Islet precursor cell (in vitro differentiated cells): ENCODE measurements at places on chromosomes 6 and 20.

DNA sequence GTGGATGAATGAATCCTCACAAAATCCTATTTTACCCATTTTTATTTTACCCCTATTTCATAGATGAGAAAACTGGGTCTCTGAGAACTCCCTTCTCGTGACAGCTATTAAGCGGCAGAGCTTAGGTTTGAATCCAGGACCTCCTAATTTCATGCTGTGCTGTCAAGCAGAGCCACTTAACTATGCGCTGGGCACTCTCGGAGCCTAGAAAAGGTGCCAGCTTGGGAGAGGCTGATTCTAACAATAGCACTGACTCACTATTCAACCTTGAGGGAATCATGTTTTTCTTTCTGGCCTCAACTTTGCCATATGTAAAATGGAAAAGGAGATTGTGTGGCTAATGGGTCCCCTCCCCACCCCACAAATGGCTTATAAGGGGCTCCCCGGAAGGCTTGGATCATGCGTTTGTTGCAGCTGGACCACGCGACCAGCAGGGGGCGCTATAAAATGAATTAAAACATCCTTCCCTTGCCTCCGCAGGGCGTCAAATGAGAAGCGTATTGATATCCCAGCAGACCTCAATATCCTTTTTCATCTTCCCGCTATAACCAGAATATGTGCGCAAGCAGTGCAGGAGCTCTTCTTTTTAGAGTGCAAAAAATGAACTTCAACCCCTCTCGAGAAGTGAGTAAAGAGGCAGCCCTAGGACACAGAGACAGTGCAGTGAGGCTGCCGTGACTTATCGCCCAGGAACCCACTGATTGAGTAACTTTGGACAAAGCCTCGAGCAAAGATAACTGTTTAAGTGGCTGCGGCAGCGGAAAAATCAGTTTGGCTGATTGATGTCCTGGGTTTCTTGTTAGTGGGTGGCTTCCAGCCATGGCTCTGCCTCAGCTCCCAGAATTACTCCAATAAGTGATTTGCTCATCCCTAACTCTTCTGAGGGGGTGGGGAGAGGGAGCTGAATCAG is 12.8 kb upstream of the PDYN start:
- DNase-seq = peak; percentile 53

- DNase-seq = no peak
Measured at GRCh38 chr6:52125139-52125538, 37.7 kb upstream of the PKHD1 start.

- no peak for DNase-seq
Measured at GRCh38 chr6:111925296-111925695, 52.0 kb upstream of the FYN start.

- no peak for DNase-seq
Measured at GRCh38 chr6:84877515-84878210, 113.3 kb upstream of the TBX18 start.

GRCh38 chr6:4088704-4089103 is 9.8 kb upstream of the FAM217A start:
- DNase-seq = no peak

DNA sequence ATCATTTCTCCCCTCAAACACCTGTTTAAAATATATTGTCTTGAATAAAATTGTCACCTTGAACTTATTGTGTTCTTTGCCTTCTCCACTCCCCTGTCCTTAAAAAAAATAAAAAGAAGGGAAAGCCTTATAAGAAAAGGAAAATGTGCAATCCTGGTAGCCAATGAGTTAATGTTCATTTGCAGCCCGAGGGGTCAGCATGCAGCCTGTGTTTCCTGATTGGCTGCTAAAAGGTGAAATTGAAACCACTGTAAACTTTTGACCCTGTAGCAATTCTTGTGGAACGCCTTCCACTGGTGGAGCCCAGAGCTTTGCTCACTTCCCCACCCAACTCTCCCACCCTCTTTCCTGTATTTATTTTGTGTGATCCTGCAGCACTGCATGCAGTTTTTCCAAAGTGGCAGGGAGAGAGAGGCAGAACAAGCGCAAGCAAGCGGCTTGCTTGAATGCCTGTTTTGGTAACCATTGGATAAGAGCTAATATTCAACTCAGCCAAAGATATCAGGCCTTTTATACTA is 74.9 kb downstream of the NCOA3 start:
- DNase-seq = peak; percentile 70

DNA sequence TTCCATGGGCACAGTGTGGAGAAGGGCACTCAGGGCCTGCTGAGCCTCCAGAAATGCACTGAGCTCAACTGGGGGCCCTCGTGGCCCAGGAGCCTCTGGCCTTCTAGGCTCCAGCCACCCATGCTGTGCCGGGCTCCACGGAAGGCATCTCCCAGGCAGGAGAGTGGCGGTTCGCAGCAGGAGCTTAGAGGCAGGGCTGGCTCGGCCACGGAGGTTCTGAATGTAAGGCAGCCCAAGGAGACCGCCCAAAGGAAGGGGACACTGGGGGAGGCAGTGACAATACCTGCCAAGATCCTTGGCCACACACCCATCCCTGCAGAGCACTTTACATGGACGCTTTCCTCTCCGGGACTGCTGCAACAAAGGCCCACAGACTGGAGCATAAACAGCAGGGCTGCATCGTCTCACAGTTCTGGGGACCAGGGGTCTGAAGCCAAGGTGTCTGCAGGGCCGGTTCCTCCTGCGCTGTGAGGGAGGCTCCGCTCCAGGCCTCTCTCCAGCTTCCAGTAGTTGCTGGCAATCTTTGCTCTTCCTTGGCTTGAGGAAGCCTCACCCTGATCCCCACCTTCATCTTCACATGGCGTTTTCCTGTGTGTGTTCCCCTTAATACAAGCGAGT is 128.2 kb upstream of the CDH4 start:
- DNase-seq = no peak

DNA sequence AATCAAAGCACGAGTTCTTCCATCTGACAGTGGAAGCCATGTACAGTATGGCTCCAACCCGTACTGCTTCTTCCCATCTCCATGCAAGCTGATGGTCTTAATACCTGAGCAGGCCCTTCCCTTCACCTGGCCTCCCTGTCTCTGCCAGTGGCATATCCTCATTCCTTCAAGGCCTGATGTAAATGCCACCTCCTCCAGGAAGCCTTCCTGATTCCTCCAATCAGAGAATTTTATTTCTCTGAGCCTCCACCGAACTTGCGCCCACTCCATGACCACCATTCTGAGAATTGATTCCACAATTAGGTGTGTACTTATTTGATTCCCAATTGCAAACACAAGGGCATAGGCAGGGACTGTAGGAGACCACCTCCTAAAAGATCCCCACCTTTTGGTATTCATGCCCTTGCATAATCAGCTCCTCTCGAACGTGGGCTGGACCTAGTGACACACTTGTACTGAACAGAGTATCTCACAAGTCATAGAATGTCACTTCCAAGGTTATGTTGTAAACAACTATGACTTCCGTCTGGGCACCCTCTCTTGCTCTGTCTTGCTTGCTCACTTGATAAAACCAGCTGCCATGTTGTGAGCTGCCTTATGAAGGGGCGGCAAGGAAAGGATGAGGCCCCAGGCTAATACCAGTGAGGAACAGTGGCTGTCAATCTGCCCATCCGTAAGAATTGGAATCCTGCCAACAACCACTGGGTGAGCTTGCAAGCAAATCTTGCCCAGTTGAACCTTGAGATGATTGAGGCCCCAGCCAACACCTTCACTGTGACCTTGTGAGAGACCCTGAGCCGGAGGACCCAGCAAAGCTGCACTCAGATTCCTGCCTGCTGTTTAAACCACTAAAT is 38.8 kb downstream of the CPNE5 start:
- DNase-seq = no peak

GRCh38 chr6:161498359-161498758 is 224.5 kb upstream of the AGPAT4 start:
- DNase-seq = peak; percentile 86

DNA sequence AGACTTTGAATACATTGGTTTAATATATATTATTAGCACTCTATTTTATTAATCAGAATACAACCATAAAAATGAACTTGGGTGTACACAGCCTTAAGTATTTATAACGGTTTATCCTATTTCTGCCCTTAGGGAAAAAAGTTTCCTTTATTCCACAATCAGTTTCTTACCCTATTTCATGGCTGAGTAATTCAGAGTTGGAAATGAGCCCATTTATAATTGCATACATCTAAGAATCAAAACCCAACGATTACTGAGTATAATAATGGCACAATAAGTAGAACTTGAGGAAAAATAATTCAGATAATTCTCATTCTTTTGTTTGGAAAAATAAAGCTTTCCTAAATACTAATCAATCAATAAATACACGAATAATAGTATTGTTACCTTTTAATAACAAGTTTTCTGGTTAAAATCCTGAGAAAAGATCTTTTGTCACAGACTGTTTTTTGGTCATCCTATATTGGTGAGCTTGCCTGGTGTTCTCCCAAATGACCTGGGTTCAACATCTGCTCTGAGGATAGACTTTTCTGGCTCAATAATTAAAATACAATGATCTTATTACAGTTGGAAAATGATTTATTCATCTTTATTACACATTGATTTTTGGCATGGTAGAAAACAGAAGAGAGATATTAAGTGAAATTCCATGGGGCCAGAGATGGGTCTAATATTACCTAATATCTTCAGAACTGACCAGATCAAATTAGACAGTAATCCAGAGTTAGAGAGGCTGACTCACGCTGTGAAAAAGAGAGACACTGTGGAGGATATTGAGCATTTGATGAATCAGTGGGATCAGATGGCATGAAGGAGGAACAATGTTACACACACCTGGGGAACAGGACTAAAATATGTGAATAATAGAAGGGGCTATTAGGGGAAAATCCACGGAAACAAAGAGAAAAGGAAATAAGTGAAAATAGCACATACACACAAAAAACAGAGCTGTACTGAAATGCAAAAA is 162.1 kb upstream of the TBX18 start:
- no peak for DNase-seq

GRCh38 chr6:1735239-1735803 is 125.6 kb downstream of the FOXC1 start:
- no peak for DNase-seq

GRCh38 chr20:64058536-64058935 is 4.5 kb upstream of the TCEA2 start:
- DNase-seq = no peak

GRCh38 chr6:102732898-102733297 is 1339.4 kb downstream of the GRIK2 start:
- DNase-seq = peak; percentile 67

DNA sequence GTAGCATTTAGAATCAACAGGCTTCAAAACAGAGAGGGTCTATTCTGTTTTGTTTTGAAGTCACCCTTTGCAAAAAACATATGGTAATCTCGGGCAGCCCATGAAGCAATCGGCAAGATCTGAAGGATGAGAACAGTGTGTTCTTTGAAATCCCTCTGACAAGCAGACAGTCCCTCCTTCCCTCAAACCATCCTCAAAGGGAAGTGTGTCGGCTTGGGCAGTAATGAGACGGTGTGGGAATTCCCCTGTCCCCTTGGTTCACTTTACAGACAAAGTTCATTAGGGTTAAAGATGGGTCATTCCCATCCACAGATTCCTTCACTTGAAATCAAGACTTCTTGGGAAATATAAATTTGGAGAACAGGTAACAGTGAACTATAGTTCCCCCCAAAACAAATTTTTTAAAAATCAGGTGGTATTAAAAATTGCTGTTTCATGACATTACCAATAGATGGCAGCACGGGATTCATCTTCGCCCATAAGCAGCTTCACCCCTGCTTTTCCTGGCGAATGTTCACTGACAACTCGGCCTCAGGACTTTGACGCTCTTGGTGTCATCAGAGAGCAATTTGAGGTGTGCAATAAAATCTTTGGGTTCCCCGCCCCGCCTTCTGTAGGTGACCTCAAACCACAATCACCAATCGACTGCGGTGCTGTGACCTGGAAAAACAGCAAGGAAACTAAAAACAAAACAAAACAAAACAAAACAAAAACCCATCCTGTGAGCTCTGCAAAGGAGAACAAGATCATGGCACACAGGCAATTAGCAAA is 159.3 kb upstream of the TNFAIP3 start:
- peak; percentile 82 for DNase-seq

DNA sequence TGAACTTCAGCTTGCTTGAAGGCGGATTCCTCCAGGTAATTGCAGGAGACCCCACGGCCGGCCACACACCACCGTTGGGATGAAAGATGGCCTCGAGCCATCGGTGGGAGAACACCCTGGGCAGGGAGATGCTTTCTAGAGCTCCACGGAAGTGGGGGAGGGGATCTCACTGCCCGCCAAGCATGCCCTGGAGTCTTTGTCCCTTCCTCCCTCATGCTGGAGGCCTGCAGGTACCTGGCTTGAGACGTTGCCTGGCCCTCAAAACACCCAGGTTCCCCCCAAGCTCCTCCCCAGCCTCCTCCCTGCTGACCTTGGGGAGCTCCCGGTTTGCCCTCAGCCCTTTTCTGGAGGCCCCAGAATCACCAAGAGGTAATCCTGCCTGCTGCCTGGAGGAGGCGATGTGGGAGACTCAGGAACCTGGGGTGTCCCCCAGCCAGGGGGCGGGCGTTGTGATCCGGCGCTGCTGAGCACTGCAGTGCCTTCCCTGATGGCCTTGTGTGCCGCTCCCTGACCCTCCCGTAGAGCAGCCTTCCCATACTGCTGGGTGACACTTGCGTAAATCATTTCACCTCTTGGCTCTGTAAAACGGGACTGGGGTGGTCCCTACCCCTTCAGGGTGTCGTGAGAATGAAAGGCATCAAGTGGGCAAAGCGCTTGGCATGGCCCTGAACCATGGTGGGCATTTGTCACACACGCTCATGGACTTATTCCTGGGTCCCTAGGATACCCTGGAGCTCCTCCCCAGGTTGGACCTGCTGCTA is 91.4 kb downstream of the CEBPB start:
- DNase-seq = no peak

GRCh38 chr6:74439123-74439811 is 743.3 kb downstream of the CD109 start:
- no peak for DNase-seq

GRCh38 chr20:8720089-8720488 is 348.8 kb upstream of the PLCB4 start:
- no peak for DNase-seq

DNA sequence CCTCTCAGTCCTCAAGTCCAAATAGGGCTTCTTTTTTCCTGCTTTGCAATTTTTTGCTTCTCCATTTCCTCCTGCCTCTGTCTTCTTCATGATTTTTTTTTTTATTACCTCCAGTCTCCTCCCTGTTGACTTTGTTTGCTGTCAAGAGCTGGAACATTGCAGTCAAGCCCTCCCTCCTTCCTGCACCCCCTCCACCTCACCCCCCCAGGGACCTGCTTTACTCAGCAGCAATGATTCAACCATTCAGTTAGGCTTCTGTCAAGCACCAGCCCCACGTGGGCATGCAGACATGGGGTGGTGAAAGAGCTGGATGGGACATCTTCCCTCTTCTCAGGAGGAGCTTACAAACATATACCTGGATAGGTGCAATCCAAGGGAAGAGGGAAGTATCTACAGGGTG is 142.4 kb downstream of the LRFN2 start:
- no peak for DNase-seq

- DNase-seq = peak; percentile 80
Measured at GRCh38 chr6:44456070-44456965, 68.8 kb downstream of the CDC5L start.

DNA sequence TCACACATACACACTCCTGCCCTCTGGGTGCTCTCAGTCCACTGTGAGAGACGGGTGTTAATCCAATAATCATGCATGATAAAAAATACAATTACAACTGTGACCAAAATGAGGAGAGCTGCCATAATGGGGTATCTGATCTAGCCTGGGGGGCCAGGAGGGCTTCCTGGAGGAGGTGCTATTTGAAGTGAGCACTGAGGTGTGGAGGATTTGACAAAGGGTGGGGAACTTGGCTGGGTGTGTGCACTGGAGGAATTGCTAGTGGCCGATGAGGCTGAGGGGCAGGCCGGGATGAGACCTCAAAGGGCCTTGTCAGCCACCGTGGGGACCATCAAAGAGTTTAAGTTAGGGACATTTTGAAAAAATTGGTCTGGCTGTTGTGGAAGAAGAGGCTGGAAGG is 34.8 kb downstream of the VSTM2L start:
- no peak for DNase-seq

GRCh38 chr6:36908747-36909146 is 23.0 kb downstream of the C6orf89 start:
- no peak for DNase-seq
